ENCODE measurements at places on chromosomes 13 and 19. TPM values are rescaled to one million over a fixed set of nuclear protein-coding genes. Genes with fewer than 3 reads are reported as not detected.

DNA sequence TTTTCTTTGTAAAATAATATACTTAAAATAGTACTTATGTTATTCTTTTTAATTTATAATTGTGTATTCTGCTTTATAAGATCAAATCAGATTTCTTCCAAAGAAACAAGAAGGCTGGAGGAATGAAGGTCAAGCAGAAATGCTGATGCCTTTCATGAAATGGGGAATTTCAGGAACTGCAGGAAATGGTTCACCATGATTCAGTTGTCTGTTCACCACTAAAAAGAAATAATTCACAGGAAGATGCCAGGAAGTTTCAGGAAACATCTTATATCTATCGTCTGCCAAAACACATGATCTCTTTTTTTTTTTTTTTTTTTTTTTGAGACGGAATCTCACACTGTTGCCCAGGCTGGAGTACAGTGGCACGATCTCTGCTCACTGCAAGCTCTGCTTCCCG is 15.7 kb upstream of the SCEL start:
- H3K4me3 ChIP-seq, result no peak overlapping the region
- no peaks in the 10 kb centered on the region for H3K36me3 ChIP-seq
- H3K27ac ChIP-seq, result no peak overlapping the region
- DNase-seq, result no peak
- no peaks in the 10 kb centered on the region for H3K4me1 ChIP-seq

The UBE2L5 gene
- total RNA-seq, result not detected

DNA sequence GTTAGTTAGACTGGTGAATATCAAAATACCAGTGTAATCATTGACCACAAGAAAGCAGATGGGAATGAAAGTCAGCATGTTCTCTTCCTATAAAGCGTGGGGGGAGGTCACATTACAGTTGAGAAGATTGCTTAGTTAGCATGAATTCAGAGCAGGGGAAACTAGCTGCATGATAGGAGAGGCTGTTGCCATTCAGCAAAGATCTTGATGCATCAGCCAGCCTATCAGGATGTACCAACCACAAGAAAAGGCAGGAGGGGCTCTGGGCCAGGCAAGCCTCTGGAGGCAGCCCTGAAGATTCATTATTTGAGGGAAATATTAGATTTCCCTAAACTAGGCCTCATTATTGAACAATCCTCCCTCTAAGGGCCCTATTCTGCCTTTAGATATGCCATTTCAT is 5.0 kb upstream of the MTMR6 start:
- H3K4me3 ChIP-seq, result no peak overlapping the region
- H3K27ac ChIP-seq, result no peak overlapping the region
- no peaks in the 10 kb centered on the region for H3K27me3 ChIP-seq
- H3K36me3 ChIP-seq, result no peaks in the 10 kb centered on the region
- peaks cover 4% of the 10 kb centered on the region for H3K4me1 ChIP-seq
- no peak for DNase-seq

The FGF9 gene
- total RNA-seq, result not detected

The ZNF763 gene
- total RNA-seq, result 3.0 TPM

DNA sequence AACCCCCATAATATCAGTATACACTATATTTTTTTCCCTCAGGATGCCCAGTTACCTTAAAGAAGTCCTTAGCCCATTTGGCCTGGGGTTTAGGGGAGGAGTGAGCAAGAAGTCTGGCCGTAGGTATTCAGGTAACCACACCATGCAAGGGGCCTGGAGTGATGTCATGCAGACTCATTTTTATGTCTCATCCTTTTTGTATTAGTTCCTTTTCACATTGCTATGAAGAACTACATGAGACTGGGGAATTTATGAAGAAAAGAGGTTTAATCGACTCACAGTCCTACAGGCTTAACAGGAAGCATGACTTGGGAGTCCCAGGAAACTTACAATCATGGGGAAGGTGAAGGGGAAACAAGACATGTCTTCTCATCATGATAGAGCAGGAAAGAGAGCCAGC is 12.2 kb downstream of the TPP2 start:
- no peaks in the 10 kb centered on the region for H3K4me1 ChIP-seq
- no peaks in the 10 kb centered on the region for H3K27me3 ChIP-seq
- no peak overlapping the region for H3K27ac ChIP-seq

The CEACAM21 gene
- 18.9 TPM for total RNA-seq

DNA sequence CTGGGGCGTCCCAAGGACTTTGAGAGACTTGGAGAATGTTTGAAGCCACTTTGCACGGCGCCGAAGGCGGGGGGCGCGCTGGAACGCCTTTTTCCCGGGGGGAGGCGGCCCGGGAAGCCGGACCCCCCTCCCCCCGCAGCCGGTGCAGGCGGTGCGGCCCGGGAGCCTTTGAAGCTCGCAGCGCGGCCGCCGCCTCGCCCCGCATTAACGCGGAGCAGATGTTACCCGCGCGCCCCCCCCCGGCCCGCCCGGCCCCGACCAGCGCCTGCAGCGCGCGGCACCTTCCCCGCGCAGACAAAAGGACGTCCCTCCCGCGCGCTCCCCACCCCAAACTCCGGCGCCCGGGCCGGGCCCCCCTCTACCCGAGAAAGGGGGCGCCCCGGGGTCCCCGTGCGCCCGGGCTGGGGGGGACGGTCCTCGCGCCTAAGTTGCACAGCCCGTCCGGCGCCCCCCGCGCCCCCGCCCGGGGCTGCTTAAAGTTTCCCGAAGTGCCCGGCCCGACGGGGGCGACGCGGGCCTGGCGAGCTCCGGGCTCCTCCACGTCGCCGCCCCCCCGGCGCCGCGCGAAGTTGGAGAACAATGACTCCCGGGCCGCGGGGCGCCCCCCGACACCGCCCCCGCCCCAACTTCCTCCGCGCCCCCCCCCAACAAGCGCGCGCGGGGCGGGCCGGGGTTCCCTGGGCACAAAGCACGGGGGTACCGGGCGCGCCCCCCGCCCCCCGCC is 685 bp downstream of the TCF3 start:
- peak overlapping the region; percentile 83 for H3K27ac ChIP-seq
- peaks cover 17% of the 10 kb centered on the region for H3K4me1 ChIP-seq
- no peaks in the 10 kb centered on the region for H3K27me3 ChIP-seq
- peak overlapping the region; percentile 92 for H3K4me3 ChIP-seq

The CLDN10 gene
- 1.6 TPM for total RNA-seq

DNA sequence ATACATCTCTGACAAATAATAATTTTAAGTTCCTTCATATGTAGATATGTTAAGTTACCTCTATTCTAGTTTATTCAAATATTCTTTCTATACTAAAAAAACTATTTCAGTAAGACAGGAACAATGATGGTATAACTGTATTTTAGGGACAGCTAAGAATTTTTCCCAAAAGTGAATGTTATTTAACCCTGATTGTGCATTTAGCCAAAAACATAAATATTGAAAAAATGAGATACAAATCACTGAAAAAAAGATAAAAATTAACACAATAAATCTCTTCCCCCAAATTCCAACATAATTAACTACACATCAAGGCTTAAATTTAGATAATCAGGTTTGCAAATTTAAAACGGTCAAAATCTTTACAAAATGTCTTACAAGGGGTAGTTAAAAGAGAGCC is 58.1 kb downstream of the KCNRG start:
- H3K27me3 ChIP-seq, result no peaks in the 10 kb centered on the region
- peaks cover 3% of the 10 kb centered on the region for H3K36me3 ChIP-seq
- DNase-seq, result no peak
- H3K27ac ChIP-seq, result no peak overlapping the region
- H3K4me3 ChIP-seq, result no peak overlapping the region
- H3K4me1 ChIP-seq, result no peaks in the 10 kb centered on the region

GRCh38 chr13:109804654-109805053 is 18.3 kb upstream of the IRS2 start:
- H3K36me3 ChIP-seq, result no peaks in the 10 kb centered on the region
- no peak for DNase-seq
- H3K27me3 ChIP-seq, result no peaks in the 10 kb centered on the region

The CRLF1 gene
- total RNA-seq, result 15.0 TPM

DNA sequence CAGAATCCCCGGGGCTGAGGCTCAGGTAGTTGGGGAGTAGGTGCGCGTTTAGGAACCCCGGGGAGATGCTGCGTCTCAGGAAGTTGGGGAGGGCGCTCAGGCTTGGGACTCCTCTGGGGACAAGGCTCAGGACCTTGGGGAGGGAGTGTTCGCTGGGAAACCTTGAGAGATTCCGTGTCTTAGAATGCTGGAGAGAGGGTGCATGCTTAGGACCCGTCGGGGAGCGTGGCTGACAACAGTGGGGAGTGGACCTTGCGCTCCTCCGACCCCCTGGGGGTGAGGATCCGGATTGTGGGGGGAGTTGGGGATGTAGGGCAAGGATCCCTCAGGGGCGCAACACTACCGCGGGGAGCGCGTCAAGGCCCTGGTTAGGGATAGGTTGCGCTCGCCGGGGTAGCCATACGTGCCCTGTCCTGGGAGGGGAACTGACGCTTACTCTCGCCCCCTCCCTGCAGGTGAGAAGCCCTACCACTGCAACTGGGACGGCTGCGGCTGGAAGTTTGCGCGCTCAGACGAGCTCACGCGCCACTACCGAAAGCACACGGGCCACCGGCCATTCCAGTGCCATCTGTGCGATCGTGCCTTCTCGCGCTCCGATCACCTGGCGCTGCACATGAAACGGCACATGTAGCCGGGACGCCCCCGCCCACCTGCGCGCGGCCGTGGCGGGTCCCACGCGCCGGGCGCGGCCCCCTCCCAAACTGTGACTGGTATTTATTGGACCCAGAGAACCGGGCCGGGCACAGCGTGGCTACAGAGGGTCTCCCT is 2.0 kb downstream of the KLF2 start:
- peak overlapping the region; percentile 94 for H3K27ac ChIP-seq
- peaks cover 23% of the 10 kb centered on the region for H3K36me3 ChIP-seq
- peak; percentile 31 for DNase-seq
- no peaks in the 10 kb centered on the region for H3K27me3 ChIP-seq
- H3K4me1 ChIP-seq, result peaks cover 39% of the 10 kb centered on the region
- peak overlapping the region; percentile 60 for H3K4me3 ChIP-seq

The SPACA4 gene
- not detected for total RNA-seq

The C1QTNF9B gene
- total RNA-seq, result not detected

- H3K36me3 ChIP-seq, result no peaks in the 10 kb centered on the region
- peaks cover 74% of the 10 kb centered on the region for H3K4me1 ChIP-seq
- H3K27ac ChIP-seq, result peak overlapping the region; percentile 85
Observed at GRCh38 chr19:40605216-40605971, 4.2 kb downstream of the LTBP4 start.

The ZNF805 gene
- 11.1 TPM for total RNA-seq

The PRX gene
- total RNA-seq, result 62.0 TPM

The TMEM59L gene
- total RNA-seq, result 0.30 TPM

- no peaks in the 10 kb centered on the region for H3K36me3 ChIP-seq
- no peaks in the 10 kb centered on the region for H3K27me3 ChIP-seq
- no peak for DNase-seq
- no peak overlapping the region for H3K4me3 ChIP-seq
- no peak overlapping the region for H3K27ac ChIP-seq
- H3K4me1 ChIP-seq, result no peaks in the 10 kb centered on the region
Observed at GRCh38 chr13:20550799-20551198, 16.2 kb upstream of the IFT88 start.

DNA sequence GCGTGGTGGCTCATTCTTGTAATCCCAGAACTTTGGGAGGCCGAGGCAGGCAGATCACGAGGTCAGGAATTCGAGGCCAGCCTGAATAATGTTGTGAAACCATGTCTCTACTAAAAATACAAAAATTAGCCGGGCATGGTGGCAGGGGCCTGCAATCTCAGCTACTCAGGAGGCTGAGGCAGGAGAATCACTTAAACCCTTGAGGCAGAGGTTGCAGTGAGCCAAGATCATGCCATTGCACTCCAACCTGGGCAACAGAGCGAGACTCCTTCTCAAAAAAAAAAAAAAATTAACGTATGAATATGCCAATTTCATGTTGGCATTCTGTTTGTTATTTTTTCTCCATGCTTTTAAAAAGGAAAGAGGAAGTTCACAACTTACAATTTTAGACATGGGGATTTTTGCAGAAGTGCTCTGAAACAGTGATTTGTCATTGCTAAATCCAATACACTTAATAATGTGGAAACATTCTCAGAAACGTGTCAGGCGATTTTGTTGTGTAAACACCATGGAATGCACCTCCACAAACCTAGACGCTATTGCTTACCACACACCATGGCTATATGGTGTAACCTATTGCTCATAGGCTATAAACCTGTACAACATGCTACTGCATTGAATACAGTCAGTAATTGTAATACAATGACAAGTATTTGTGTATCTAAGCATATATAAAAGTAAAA is 115.9 kb upstream of the PCDH20 start:
- no peaks in the 10 kb centered on the region for H3K27me3 ChIP-seq
- H3K27ac ChIP-seq, result no peak overlapping the region

The SBK2 gene
- not detected for total RNA-seq

DNA sequence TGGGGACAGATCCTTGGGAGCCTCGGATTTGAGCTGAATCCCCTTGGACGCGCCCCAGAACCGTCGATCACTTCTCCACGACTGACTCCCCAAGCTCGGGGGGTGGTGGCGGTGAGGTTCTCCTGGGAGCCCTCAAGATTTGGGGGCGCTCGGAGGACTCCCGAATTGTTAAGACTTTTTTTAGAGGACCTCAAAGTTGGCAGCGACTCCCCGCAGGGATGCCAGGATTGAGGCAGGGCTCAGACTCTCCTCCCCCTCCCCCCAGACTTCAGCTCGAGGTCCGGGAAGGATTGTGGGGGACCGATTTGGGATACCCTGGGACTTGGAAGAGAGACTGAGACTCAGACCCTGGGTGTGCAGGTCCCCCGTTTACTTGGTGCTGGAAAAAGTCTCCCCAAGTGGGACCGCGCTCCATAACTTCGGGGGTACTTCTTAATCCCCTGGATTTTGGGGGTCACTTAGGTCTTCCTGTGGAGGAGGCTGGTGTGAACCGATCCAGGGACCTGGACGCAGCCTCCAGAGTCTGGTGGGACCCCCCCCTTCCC is 665 bp downstream of the VASP start:
- H3K4me3 ChIP-seq, result peak overlapping the region; percentile 100
- no peaks in the 10 kb centered on the region for H3K27me3 ChIP-seq
- H3K27ac ChIP-seq, result peak overlapping the region; percentile 89
- H3K4me1 ChIP-seq, result peaks cover 26% of the 10 kb centered on the region
- no peak for DNase-seq

DNA sequence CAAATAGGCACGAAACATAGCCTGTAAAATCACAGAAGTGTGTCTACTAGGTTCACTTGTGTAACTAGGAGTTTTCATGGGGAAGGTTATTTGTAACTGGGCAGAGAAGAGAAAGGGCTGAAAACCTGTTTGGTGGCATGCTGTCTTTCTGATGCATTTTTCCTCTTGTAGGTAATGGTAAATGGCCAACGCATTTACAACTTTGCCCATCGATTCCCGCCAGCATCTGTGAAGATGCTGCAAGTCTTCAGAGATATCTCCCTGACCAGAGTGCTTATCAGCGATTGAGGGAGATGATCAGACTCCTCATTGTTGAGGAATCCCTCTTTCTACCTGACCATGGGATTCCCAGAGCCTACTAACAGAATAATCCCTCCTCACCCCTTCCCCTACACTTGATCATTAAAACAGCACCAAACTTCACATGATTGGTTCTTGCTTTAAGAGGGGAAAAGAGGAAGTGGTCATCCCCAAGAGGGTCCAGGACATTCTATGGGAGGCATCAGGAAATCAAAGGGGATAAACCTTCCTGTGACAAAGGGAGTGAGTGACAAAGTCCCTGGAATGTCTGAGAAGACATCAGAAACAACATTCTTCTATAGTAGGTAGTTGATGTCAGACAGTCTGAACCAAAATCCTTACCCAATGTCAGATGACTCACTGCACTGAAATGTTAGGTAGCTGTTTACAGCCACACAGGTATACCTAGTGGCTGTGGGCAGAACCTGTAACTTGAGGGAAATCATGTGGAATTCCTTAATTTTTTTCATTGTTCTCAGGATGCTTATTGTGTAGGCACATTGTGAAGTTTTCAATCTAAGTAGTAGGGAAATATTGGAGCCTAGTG is 5.0 kb downstream of the LGALS14 start:
- DNase-seq, result no peak
- no peaks in the 10 kb centered on the region for H3K27me3 ChIP-seq
- no peaks in the 10 kb centered on the region for H3K4me1 ChIP-seq
- no peak overlapping the region for H3K4me3 ChIP-seq
- no peak overlapping the region for H3K27ac ChIP-seq
